ENCODE measurements at places on chromosomes 7 and 10.

DNA sequence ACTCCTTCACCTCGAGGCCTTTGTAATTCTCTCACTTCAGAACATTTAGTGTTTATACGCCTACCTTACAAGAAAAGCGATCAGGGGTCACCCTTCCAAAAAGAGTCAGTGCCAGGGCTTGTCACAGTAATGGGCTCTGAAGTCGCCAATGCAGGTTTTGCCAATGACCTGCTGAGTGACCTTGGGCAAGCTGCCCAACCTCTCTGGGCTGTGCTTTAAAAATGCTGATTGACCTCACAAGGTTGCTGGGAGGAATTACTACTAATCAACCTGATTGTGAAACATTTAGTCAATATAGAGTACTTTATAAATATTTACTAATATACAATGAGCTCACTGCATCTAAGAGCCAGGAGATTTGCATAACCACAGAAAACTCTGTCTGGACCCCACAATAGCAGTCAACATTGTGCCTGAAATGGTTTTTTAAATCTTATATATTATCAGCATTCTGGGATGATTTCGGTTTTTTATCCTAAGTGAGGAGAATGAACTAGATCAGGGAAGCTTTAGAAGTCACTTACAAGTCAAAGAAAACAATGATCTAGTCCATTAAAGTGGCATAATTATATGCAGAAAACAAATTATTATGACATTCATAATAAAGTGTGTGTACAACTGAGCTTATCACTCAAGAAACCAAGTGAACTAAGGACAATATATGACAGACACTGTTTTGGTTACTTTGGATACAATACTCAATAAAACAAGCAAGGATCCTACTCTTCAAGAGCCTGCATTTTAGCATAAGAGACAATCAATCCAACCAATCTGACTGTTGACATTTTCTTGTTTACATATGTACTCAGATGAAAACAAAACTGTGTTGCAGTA, 290.5 kb downstream of the SORCS1 start:
- DNase-seq = no peak

GRCh38 chr10:91378061-91378460, 32.1 kb upstream of the HECTD2 start:
- DNase-seq = no peak

DNA sequence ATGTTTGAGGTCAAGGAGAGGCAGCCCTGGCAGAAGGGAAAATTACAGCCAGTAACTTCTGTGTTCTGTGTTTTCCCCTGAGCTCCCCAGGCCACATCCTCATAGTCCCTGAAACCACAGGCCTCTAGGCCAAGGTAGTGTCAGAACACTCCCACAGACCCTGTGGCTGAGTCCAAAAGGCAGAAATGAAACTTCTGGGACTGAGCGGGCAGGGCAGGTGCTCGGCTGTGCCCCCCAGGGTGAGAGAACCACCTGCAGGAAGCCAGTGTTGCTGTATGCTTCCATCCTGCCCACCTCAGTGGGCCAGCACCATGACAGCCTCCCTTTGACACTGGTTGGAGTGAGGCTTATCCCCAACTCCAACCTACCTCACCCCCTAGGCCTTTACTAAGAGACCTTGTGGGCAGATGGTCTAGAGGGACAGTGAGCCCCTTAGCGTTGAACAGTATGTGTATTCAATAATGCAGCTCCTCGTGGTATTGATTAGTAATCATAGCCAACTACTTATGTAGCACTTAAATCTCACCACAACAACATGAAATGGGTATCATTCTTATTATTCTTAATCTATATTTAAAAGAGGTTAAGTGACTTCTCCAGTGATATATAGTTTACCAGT, 30.3 kb downstream of the PIK3CG start:
- DNase-seq = no peak

- no peak for DNase-seq
Measured at GRCh38 chr7:46681865-46682503, 760.9 kb upstream of the IGFBP3 start.

DNA sequence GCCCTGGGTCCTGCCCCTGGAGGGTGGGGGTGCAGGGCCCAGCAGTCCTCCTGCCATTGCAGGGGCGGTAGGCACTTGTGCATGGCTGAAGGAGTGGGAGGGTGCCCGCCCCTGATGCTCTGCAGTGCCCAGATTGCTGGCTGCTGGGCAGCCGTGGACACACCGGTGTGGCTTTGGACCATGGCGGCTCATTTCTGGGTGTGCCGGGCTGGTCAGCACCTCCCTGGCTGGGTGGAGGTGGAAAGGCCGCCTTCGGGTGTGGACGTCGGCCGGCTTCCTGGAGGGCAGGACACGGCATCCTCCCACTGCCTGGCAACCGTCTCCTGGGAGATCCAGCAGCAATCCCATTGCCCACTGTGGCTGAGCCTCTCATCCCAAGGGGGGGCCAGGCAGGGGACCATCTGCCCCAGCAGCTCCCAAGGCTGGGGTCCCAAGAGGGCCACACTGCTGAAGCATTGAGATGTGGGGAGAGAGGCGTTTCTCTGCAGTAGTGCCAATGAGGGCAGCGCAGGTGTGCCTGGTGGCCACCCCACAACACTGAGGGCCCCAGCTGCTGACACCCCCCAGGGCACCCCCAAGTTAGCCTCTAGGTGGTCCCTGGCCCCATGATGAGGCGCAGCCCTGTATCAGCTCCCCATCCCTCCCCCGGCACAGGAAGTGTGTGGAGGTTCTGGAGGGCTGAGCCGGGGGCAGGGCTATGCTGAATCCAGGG, 12.9 kb downstream of the TTYH3 start:
- no peak for DNase-seq

- DNase-seq = no peak
Measured at GRCh38 chr10:26911811-26912461, 51.2 kb upstream of the ABI1 start.

GRCh38 chr7:37832194-37832593, 16.2 kb upstream of the NME8 start:
- DNase-seq = peak; percentile 85

GRCh38 chr10:2891073-2891769, 176.1 kb upstream of the PFKP start:
- no peak for DNase-seq

GRCh38 chr7:27689591-27690164, 27.0 kb upstream of the HIBADH start:
- DNase-seq = no peak

GRCh38 chr7:49279891-49280290, 355.5 kb downstream of the CDC14C start:
- no peak for DNase-seq

- no peak for DNase-seq
Measured at GRCh38 chr7:3575753-3576531, 274.9 kb downstream of the SDK1 start.

DNA sequence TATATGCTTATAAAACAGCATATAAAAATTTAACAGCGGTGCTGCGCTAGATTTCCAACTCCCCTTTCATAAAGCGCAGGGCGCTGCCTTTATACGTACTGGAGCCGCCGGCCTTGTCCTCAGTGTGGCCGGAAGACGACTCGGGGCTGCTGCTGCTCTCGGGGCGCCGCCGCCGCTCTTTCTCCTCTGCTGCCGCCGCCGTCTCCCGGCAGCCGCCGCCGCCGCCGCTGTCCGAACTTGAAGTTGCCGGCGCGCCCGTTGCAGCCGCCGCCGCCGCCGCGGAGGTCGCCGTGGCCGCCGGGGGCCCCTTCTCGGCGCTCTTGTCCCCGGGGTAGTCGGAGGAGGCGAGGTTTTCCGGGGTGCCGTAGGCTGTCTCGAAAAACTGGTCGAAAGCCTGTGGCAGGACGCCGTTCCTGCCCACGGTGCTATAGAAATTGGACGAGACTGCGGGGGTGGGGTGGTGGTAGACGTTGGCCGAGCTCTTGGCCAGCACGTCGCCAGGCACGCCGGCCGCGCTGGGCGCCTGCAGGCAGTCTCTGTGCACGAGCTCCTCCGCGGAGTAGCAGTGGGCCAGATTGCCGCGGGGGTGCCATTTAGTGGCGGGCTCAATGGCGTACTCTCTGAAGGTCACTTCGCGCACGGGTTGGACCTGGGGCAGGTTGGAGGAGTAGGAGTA, 557 bp downstream of the HOXA11 start:
- peak; percentile 38 for DNase-seq

- DNase-seq = no peak
Measured at GRCh38 chr7:116705419-116705818, 33.4 kb downstream of the MET start.

- no peak for DNase-seq
Measured at GRCh38 chr10:63260860-63261251, 127.7 kb downstream of the NRBF2 start.

- DNase-seq = no peak
Measured at GRCh38 chr7:70812511-70812910, 319.4 kb upstream of the GALNT17 start.

DNA sequence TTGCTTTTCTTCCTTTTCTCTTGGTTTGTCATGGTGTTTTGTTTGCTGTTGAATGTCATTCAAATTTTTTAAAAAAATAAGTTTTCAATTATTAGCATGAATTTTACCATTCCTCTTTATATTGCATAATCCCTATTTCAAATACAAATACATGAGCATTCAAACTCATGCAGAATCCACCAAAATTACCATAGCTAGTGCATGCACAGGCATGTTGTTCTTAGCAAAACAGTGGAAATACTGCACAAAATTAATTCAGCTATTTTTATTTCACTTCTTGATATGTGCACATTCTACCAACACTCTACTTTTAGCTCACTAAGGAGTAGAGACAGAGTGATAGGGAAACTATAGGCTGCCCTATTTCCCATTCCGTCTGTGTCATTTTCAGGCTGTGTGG, 670.1 kb upstream of the LRRN3 start:
- no peak for DNase-seq

DNA sequence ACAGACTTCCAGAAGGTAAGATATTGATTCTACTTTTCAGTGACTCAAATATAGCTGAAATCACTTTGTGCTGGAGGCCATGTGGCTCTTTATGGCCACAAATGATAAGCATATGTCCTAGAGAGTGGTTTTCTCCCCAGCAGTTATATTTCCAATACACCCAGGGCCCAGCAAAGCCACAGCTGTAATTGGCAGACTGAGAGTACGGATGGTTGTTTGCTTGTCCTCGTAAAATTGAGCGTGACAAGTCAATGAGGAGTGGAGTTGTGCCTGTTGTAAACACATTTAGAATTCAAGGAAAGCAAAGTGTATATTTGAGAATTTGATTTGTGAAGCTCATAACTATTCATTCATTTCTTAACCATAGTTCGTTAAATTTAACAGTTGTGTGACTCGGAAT, 201.8 kb downstream of the LHFPL3 start:
- no peak for DNase-seq

DNA sequence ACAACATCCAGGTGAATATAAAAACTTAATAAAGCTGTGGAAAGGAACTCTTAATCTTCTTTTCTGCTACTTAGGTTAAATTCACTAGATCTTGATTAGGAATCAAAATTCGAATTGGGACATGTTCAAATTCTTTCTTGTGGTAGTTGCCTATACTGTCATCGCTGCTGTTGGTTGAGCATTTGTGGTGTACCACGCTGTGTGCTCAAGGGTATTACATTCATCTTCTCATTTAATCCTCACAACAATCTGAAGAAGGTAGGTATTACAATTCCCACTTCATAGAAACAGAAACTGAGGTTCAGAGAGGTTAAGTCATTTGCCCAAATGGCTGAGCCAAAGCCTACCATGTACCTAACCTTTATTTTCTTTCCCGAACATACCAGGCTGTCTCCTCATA, 39.9 kb upstream of the CC2D2B start:
- DNase-seq = no peak

DNA sequence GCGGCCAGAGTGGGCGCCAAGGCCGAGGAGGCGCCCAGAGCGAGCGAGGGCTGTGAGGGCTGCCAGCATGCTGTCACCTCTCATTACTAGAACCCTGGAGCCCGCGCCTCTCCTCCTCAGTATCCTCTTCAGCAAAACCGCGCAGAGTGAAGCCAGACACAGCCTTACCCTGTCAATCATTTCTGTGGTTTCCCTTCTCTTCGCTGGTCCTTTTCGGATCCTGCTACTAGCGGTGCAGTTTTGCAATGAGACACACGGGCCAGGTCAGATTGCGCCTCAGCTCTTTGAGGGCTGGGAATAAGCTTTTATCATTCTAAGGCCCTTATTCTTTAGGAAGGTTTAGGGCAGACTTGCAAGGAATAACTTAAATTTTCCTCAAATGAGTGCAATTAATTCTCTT, 55.5 kb upstream of the FAM171A1 start:
- DNase-seq = no peak

DNA sequence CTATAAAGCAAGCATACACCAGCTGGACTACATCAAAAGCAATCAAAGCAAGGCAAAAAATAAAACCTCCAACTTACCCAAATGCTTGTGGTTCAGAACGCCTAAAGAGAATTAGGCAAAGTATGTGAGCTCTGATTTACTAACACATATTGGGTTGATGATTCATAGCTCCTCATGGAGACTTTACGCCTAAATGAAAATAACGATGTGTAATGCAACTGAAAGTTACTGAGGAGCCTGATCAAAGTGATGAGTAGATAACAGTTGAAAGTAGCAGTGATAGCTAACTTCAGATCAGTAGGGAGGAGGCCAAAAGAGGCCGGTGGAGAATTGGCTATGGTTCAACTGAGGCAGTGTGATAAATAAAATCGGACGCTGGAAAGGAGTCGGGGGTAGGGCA, 85.0 kb downstream of the MPP7 start:
- no peak for DNase-seq

- DNase-seq = no peak
Measured at GRCh38 chr7:111855842-111856227, 293.5 kb upstream of the IMMP2L start.

DNA sequence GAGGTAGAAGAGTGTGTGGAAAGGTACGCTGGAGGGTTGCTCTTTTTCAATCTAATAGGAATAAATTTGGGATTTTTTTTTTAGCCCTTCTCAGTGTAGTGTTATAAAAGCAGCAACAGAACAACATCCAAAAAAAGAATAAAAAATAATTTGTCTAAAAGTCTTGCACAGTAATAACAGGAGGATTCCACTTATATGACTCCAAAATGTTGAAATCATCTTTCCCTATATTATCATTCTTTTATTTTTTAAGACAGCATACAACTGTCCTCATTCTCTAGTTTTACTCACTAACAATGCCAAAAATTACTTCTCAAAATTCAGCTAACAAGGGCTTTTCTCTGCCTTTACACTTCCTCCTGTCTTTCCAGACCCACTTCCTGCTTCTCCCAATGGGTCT, 27.8 kb downstream of the IL2RA start:
- DNase-seq = no peak

GRCh38 chr10:18094793-18095192, 45.4 kb upstream of the CACNB2 start:
- DNase-seq = no peak

DNA sequence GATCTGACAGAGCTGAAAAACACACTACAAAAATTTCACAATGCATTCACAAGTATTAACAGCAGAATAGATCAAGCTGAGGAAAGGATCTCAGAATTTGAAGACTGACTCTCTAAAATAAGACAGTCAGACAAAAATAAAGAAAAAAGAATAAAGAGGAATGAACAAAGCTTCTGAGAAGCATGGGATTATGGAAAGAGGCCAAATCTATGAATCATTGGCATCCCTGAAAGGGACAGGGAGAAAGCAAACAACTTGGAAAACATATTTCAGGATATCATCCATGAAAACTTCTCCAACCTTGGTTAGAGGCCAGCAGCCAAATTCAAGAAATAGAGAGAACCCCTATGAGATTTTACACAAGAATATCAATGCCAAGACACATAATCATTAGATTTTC, 804.8 kb upstream of the IGFBP3 start:
- DNase-seq = no peak

GRCh38 chr7:116316838-116317628, 106.7 kb downstream of the TES start:
- DNase-seq = no peak

All from NCI-H1105 (cell line).